ENCODE measurements at places on chromosomes 11 and 22.

DNA sequence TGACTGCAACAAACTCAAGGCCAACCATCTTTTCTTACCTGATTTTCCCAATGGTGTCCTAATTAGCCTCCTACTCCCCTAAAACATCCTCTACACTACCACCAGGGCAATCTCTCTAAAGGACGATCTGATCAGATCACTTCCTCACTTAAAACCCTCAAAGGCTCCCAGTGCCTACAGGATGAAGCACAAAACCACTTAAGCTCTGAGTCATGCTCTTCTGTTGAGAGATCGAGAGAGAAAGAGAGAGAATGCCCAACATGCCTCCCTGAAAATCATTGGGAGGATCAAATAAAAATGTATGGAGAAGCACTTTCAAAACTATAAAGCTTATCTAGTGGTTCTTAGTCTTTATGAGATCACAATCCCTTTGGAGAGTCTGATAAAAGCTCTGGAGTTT, 171.1 kb downstream of the CADM1 start:
- no peak for DNase-seq

DNA sequence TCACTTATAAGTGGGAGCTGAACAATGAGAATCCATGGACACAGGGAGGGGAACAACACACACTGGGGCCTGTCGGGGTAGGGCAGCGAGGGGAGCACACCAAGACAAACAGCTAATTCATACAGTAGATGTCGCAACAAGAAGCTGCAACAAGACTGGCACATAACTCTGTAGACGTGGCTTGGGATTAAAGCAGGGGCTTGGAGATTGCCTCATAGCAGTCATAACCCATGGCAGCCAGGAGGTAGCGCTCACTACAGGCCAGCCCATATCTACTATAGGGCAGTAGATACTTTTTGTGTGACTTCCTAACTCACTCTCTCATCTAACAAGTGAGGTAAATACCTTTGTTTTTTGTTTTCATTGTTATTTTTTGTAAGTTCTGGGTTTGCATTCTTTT, 1.7 kb upstream of the OR9G4 start:
- no peak for DNase-seq

GRCh38 chr11:11247576-11247975, 105.5 kb downstream of the CSNK2A3 start:
- DNase-seq: no peak

GRCh38 chr11:134229126-134229790, 4.8 kb downstream of the VPS26B start:
- no peak for DNase-seq

DNA sequence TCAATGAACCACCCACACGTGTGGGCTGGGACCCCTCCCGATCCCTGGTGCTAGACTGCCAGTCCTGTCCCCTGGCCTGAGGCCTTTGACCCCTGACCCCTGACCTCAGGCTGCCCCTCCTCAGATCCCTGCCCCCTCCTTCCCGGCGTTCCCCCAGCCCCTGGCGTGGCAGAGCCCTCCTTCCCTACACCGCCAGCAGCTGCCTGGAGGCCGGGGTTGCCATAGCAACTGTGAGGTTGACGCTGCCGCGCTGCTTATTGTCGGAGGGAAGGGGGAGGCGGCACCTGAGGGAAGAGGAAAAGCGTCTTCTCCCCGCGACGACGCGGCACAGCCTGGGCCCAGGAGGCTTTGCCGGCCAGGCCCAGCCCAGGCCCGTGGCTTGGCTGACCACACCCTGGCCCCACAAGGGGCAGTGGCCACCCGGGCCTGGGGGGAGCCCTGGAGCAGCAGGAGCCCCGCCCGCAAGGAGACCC, 32.6 kb downstream of the SHANK3 start:
- DNase-seq: peak; percentile 21

DNA sequence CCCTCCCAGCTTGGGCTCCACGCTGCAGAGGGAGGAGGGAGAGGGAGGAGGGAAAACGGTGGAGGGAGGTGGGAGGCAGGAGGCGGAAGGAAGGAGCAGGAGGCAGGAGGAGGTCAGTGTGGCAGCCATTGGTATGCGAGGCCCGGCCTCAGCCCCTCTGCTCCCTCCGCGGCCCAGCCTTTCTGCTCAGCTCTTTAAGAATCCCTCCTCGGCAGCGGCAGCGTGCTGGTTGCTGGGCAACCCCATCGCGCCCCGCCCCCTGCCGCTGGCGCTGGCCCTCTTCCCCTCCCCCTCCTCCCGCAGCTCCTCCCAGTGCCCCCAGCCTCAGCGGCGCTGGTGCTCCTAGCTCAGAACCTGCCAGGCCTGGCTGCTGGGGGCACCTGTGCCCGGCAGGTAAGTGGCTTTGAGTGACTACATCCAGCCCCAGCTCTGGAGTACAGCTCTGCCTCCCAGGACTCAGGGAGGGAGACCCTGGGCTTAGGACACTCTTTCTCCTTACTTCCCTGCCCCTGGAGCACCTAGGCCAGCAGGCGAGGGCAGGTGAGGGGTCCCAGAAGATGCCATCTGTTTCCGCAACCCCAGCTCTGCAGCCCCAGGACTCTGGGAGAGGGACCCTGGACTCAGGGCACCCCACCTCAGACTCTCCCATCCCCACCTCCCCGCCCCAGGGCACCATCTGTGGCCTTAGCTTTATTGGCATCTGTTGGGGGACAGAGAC, 7.2 kb upstream of the FLRT1 start:
- DNase-seq: no peak

DNA sequence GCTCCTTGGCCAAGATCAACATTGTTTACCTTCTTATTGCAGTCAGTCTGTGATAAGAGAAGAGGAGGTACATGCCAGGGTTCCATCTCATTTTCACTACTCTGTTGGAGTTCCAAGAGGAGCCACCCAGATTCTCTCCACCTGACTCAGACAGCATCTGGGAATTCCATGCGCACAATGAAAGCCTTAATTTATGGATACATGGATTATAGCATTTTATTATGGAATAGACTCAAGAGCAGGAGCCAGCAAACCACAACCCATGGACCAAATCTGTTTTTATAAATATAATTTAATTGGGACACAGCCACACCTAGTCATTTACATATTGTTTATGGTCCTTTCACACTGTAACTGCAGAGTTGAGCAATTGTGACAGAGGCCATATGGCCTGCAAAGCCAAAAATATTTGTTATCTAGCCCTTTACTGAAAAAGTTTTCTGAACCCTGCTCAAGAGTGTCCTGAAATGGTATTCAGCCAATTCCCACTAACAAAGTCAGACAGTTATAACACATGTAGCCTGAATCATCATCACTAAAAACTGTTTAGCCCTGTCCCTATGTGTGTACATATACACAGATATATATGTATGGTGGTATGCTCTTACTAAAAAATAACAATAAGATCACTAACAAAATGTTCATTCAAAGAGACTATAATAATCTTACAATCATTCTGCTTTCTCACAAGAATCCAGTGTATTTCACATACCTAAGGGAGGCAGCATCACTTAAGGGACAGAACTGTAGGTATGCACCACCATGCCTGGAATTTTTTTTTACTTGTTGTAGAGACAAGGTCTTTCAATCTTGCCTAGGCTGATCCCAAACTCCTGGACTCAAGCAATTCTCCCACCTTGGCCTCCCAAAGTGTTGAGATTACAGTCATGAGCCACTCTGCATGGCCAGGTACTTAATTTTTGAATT, 104.5 kb upstream of the TEAD1 start:
- no peak for DNase-seq

DNA sequence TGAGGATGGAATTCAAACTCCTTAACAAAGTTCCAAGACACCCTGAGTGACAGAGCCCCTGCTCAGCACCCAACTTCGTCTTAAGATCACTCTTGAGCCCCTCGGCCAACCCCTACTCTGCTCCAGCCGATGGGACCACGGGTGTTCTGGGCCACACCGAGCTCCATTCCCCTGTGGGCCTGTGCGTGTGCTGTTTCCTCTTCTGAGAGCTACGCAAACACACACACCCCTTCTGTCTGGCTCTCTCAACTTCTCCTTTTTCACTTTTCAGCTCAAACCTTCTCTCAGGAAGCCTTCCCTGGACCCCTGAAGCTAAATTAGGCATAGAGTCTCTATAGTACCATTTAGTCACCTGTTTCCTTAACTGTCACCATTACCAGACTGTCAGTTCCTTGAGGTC, 37.5 kb upstream of the NNMT start:
- DNase-seq: no peak

DNA sequence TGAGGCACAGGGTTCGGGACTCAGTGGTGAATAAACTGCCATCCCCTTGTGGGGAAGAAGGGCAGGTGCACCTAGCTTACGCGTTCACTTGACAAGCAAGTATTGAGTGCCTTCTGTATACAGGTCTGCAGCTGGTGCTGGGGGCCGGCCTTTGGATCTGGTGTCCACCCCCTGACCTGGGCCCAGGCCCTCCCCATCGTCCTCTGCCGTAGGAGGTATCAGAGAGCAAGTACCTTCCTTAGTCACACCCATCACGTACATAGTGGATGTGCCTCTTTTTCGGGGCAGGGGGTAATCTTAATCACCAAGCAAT, 53.3 kb downstream of the SMIM38 start:
- no peak for DNase-seq

DNA sequence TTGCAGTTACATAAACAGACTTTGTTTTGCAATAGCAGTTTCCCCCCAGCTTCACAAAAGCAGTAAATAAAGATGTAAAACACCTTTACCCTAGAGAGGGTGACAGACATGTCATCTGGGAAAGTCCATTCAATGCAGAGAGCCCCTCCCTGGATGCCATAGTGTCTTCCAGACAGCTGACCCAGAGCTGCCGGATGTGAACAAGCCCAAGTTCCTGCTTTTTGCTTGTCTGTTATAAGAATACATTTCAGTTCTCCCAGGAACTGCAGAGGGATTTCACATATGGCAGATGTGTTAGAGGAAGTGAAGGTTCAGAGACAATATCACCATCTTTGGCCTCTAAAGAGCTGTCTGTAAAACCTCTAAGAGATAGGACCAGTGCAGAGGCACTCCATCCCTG, 48.9 kb downstream of the RELT start:
- no peak for DNase-seq

GRCh38 chr22:30445438-30446145, 20.0 kb downstream of the MTFP1 start:
- no peak for DNase-seq

- DNase-seq: no peak
These were observed 393.2 kb upstream of the TENM4 start for GRCh38 chr11:79834015-79834414.

- DNase-seq: peak; percentile 73
These were observed at the start of gene SIK2 for GRCh38 chr11:111601979-111602864. Gene SIK2, plus strand, starts transcription at chr11:111602449. Its CDS starts 115 bp downstream, at chr11:111602564.

DNA sequence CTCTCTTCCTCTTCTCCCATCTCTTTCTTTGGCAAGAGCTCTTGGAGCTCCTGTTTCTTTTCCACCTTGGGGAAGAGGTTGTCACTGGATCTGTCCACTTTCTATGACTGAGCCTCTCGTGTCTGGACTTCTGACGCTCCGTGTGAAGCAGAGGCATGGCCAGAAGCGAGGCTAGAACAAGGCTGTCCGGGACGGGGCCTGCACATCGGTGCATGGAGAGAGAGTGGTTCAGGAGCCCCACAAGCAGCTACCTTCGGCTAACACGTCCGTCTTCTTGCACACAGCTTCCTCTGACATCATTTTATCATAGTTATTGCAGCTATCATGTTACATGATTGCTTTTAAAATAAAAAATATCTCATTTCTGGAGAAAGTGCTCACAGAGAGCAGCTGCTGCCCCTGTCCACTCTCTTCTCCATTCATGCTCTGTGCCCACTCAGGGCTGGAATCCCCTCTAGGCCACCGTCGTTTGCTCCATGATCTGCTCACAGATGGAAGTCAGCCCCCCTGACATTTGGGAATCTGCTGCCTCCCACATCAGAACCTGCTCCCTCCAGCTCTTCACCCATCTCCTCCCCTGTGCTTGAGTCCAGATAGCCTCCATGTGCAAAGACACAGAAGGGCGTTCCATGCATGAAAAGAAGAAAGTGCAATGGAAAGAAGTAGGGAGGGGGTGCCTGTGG, 308.4 kb downstream of the NTM start:
- DNase-seq: no peak

DNA sequence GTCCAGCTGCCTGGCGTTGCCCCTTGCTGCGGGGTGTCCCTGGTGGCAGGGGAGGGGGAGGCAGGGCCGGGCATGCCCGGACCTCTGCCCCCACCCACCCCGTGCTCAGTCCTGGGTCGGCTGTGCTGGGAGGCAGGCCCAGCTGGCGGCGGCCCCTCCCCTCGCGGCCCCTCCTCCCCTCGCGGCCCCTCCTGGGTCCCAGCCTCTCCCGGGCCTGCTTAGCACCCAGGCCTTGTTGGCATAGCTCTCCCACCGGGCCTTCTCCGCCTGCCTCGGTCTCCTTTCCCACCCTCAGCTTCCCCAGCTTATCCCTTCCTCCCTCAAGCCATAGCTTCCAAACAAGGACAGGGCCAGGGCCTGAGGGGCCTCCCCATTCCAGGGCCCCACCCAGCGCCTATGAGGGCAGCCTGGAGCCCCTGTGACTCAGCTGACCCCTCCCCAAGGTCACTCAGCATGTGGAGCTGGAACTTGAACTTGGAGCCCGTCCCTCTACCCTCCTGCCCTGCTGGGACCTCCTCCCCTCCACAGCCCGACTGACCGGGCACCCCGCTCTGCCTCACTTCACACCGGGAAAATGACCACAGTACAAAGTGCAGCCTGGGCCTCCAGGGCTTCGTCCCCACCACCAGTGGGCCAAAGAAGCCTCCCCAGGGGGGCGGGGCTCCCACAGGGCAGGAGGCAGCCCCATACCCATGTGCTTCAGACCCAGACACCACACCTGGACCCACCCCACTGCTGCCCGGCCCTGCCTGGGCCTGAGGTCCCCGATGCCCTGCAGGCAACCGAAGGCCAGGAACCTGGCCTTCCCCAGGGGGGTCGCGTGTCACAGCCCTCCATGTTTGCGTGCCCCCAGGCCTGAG, 1.2 kb downstream of the EPS8L2 start:
- DNase-seq: no peak

DNA sequence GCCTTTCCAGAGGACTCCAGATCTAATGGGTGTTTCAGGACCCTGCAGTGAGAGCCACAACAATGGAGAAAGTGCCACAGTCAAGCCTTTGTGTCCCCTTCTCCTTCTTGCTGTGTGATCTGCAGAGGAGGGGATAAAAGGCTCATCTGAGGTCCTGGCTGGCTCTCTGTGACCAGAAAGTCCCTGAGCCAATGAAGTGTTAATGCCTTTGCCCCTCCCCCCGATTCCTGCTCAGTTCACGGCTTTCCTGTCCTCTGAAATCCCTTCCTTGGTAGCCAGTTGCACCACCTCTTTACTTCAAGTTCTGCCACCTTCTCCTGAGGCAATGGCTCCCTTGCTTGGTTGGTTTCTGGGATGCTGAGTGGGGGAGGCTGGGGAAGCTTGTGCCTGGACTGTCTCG, 47.6 kb downstream of the FLI1 start:
- no peak for DNase-seq

- DNase-seq: no peak
These were observed 72.1 kb downstream of the ATXN10 start for GRCh38 chr22:45743687-45744086.

GRCh38 chr11:132115454-132115853, 745.0 kb downstream of the NTM start:
- no peak for DNase-seq

- DNase-seq: no peak
These were observed 13.0 kb upstream of the FCHSD2 start for GRCh38 chr11:73155102-73155501.

DNA sequence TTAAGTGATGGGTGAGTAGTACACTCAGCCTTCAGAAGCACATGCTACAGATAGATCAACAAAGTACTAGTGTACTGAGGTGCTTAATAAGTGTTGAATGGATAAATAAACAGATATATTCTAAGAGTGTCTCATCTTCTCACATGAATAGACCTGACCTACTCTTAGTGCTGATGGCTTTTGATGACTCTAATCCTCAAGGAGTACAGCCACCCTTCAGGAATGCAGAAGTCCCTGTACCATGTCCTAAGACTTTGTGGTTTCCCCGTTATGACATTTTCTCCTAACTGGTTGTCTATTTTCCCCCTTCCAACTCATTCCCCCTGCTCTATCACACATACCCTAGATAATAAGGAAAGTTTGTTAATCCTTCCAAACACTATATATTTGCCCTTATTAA, 61.6 kb downstream of the C11orf65 start:
- DNase-seq: no peak

Measured in HFF-Myc (cell line).